Calu3 (cell line): ENCODE measurements at places on chromosomes 1 and 21. TPM values are rescaled to one million over a fixed set of nuclear protein-coding genes. Genes with fewer than 3 reads are reported as not detected.
A peak's percentile ranks its signal among the peaks of the same experiment; 100 is the strongest.

Gene SYT14
- 1.7 and 2.1 TPM in 2 replicates for total RNA-seq

DNA sequence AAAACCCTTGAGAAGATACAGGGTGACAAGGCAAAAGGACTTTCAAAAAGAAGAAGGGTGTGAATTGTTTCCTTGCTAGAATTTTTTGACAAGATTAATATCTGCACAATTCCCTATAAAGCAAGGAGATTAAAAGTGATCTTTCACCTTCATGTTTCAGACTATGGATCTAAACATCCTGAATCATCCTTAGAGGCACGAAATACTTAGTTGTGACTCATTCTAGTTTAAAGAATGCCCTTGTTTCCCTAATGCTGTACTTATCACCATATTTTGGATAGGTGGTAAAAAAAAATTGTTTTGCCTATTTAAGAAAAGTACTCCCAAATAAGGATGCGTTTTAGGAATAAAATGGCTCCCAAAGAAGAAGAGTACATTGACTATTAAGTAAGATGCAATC, 415.1 kb downstream of the LRRIQ3 start:
- no peaks in the 10 kb centered on the region for H3K27me3 ChIP-seq
- peaks cover 9% of the 10 kb centered on the region for H3K4me1 ChIP-seq
- no peaks in the 10 kb centered on the region for H3K36me3 ChIP-seq
- no peak for DNase-seq
- no peak overlapping the region for H3K4me3 ChIP-seq

GRCh38 chr1:67674260-67675011, 10.6 kb upstream of the GADD45A start:
- H3K27ac ChIP-seq: no peak overlapping the region
- no peaks in the 10 kb centered on the region for H3K27me3 ChIP-seq
- H3K4me3 ChIP-seq: no peak overlapping the region
- no peak for DNase-seq
- H3K36me3 ChIP-seq: no peaks in the 10 kb centered on the region

DNA sequence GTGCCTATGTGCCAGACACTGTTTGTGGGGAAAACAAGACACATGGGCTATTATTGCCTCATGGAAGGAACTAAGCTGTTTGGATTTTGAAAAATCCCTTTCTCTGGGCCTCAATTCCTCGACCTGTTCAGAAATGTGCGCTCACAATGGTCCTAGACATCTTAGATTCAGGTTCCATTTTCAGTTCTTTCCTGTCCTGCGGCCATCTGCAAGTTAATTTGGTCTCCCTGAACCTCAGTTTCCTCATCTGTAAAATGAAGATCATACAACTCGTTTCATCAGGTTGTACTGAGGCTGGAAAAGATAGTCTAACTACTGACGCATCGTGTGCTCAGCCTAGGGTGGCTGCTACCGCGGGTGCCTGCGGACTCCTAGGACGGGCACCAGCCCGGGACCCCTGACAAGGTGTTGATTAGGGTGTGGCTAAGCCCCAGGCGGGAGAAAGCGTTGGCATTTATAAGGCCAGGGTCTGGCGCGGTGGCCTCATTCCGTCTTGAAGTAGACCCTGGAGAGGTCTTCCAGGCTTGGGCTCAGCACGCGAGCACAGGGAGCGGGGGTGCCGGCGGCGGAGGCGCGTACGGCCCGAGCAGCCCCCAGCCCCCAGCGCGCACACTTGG, 493 bp upstream of the ELOA start:
- peak overlapping the region; percentile 17 for H3K27ac ChIP-seq
- peak overlapping the region; percentile 76 for H3K4me3 ChIP-seq
- peaks cover 13% of the 10 kb centered on the region for H3K4me1 ChIP-seq
- peak; percentile 3 for DNase-seq
- peaks cover 40% of the 10 kb centered on the region for H3K36me3 ChIP-seq

DNA sequence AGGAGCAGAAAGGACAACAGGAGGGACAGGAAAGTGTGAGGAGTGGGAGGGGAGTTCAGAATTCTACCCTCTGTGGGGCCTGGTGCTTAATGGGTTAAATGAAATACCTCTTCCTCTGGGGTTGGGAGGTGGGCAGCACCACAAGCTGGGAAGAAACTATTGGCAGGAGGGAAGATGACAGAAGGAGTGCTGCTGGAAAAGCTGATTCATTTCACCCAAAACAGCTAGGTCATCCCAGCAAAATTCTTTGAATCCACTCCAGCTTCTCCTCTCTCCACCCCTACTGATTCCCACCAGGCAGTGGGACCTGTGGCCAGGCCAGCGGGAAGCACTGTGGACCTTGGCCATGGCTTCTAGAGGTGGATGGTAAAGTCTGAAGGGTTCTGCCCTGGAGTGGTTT, 12.8 kb downstream of the BCAN start:
- no peak overlapping the region for H3K27ac ChIP-seq
- no peak for DNase-seq
- peaks cover 41% of the 10 kb centered on the region for H3K36me3 ChIP-seq
- H3K27me3 ChIP-seq: no peaks in the 10 kb centered on the region
- peaks cover 30% of the 10 kb centered on the region for H3K4me1 ChIP-seq
